Panc1 (cell line): ENCODE measurements at places on chromosomes 5 and 9. TPM values are rescaled to one million over a fixed set of nuclear protein-coding genes. Genes with fewer than 3 reads are reported as not detected.

- DNase-seq, result no peak
These were observed 45.6 kb downstream of the COMMD10 start for GRCh38 chr5:116130471-116130870.

Gene LCN10
- not detected for total RNA-seq

DNA sequence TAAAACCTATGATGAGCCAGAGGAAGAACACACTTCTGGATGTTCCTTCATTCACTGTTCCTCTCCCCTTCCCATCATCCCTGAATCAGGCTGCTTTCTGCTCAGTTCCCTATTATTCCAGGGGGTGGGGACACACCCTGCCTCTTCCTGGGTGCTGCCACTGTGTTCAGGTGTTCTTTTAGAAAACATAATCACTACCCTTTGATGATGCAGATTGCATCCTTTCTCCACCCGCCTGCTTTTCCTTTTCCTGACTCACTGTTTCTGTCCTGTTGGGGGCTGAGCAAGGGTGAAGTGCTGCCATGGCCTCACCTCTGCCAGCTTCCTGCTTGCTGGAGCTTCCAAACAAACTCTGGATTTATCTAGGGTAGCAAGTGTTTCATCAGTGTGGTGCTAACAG is 331.9 kb upstream of the GRIA1 start:
- DNase-seq, result no peak

DNA sequence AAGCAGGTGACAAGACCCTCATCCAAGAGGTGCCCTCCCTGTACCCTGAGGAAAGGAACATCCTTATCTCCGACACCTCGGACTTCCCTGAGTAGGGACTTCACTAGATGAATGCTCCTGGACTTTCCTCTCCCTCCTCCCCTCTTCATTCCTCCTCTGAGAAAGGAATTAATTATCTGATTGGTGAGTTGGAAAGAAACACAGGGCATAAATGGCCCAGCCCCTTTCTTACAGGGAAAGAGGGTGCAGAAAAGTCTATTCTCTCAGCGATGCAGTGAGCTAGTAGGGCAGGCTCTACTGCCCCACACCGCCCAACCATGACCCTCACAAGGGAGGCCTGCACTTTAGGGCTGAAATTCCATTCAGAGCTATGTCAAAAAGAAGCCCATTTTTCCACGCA is 87.5 kb downstream of the TTC39B start:
- no peak for DNase-seq

Gene STC2
- total RNA-seq, result 32.2 TPM

DNA sequence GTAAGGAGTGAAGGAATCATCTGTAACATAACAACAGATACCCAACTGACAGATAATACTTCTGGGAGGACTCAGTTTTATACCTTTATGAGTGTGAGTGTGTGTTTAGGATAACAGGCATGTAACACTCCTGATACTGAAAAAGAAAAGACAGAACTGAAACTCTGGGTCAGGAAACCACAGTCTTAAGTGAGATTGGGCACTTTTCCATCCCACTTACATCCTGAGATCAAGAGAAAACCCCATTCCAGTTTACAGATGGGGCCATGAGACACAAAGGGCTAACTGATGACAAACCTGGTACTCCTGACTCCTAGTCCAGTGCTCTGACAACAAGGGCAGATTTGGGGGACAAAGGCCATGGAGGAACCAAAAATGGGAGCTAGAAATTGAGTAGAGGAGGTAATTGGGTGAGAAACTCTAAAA is 18.0 kb downstream of the IL5 start:
- no peak for DNase-seq

Gene S1PR3
- total RNA-seq, result 8.1 TPM

DNA sequence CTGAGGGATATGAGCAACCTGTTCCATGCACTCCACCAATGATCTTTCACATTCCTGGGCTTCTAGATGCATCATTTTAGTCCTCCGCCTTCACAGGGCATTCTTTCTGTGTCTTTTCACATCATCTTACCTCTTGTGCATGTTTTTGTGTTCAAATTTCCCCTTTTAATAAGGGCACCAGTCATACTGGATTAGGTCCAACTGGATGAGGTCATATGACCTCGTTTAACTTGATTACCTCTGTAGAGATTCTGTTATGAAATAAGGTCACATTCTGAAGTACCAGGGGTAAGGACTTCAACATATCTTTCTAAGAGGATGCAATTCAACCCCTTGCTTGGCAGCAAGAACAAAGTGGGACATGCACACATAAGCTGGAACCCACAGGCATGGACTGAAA is 335.3 kb upstream of the TLE4 start:
- no peak for DNase-seq

- no peak for DNase-seq
These were observed 65.9 kb upstream of the ASTN2 start for GRCh38 chr9:117480729-117481128.

Gene CRAT
- 38.8 TPM for total RNA-seq

Gene ZNF879
- 5.9 TPM for total RNA-seq

Gene ITGA1
- 1.6 TPM for total RNA-seq

DNA sequence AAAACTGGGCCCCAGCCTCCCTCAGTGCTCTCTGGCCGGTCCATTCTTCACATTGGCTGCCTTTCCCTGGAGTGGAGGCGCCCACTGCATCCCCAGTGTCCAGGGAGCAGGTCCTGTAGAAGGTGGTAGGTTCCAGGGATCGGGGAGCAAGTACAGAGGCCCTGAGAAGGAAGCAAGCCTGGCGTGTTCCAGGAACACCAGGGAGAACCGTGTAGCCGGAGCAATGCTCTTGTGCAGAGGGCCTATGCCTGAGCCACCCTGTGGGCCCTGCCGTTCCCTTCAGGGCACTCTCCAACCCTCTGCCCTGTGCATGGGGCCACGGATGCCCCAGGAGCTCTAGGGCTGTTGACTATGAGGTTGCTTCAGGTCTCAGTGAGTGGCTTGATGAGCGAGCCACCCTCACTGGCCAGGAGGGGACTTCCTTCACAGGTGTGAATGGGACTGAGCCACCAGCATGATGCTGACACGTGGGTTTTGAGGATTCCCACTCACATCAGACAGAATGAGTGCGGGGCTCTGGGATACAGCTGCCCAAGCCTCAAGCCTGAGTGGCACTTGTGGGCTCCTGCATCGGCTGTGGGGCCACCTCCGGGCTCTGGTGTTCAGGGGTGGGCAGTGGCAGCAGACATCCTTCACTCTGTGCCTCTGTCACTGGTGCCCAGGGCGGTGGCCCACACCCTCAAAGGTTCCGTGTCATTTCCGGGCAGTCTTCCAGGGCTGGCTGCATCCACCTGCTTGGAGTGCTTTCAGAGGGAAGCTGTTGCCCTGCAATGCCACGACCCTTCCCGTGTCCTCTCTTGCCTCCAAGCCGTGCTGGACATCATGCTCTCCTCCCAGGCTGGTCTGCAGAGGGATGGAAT is 54.4 kb downstream of the ADAMTS2 start:
- no peak for DNase-seq

Gene APBA1
- 0.05 TPM for total RNA-seq

Gene PCDHGB1
- total RNA-seq, result 2.0 TPM

Gene SLC6A3
- 0.05 TPM for total RNA-seq

DNA sequence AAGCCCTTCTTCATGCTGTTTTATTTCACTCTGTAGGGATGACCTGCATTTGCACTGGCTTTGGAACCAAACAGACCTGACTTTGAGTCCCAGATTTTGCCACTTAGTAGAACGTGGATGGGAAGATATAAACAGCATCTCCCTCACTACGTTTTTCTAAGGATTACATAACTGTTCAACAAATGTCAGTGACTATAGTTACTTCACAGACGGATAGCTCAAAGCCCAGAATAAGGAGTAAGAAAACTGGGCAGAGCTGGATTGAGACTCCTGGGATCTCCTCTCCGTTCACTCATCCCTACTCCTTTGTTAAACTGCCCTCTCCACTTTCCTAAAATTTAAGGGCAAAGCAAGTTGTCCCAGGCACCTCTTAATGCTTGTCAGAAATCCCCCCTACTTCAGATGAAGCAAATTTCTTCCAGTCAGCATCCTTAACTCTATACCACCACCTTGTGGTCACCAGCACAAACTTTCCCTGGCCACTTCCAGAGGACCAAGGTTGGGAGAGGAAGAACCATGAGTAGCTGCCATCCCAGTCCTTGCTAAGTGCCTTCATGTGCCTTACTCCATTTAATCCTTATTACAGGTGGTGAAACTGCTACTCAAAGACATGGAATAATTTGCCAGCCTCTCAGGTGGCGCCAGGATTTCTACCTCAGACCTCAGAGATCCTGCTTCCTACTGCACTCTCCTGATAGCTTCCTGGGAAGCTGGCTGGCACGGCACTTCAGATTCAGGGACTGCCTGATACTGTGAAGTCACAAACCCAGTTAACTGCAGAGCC is 38.4 kb downstream of the EGR1 start:
- peak; percentile 62 for DNase-seq

DNA sequence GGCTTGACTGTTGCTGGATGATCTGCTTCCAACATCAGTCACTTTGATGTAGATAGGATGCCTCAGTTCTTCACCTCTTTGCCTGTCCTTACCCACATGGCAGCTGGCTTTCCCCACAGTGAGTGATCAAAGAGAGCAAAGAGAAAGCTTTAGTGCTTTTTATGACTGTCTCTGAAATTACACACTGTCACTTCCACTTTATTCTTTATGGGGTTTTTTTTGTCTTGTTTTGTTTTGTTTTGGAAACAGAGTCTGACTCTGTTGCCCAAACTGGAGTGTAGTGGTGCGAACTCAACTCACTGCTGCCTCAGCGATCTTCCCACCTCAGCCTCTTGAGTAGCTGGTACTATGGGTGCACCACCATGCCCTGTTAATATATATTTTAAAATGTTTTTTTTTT is 32.4 kb upstream of the C5orf24 start:
- DNase-seq, result no peak

Gene MTMR12
- 42.4 TPM for total RNA-seq
